NCI-H1105 (cell line): ENCODE measurements at places on chromosomes 6 and 20.
A peak's percentile ranks its signal among the peaks of the same experiment; 100 is the strongest.

- DNase-seq, result no peak
Observed at GRCh38 chr6:16683641-16684194, 77.5 kb downstream of the ATXN1 start.

DNA sequence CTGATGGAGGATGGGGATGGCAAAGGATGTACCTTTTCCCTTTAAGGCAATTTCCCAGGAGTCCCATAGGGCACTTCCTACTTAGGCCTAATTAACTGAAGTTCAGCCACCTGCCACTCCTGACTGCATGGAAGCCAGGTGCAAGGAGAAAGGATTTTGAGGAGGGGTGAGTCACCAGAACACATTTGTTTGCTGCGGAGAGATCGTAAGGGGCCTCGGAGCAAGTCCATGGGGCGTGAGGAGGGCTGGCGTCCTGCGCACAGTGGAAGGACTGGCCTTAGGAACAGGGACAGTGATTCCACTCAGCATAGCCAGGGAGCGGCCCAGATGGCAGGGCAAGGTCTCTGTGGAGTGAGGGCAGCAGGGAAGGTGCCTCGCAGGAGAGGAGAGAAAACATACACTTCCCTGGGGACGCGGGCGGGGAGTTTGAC, 11.8 kb upstream of the MAP1LC3A start:
- peak; percentile 85 for DNase-seq

DNA sequence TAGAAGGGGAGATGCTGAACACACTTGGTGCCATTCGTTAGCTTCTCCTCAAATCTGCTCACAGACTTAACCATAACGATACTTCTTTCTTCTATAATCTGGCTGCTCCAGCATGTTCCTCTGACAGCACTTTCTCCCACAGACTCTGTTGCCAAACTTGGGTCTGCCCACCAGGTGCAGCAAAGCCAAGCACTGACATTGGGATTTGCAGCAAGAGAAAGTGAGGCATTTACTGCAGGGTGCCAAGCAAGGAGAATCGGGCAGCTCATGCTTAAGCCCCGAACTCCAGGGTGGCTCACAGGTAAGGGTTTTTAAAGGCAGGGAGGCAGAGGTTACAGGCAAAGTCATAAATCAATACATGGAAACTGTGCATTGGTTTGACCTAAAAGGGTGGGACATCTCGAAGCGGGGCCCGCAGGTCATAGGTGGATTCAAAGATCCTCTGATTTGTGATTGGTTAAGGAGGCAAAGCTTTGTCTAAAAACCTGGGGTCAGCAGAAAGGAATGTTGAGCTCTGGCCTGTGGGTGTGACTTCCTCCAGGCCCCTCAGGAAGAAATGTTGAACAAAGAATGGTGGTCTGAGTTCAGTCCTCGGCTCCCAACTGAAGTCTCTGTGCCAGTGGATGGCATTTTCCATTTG, 25.1 kb upstream of the PNPLA1 start:
- no peak for DNase-seq

- no peak for DNase-seq
Observed at GRCh38 chr6:154432533-154433476, 76.2 kb upstream of the IPCEF1 start.

DNA sequence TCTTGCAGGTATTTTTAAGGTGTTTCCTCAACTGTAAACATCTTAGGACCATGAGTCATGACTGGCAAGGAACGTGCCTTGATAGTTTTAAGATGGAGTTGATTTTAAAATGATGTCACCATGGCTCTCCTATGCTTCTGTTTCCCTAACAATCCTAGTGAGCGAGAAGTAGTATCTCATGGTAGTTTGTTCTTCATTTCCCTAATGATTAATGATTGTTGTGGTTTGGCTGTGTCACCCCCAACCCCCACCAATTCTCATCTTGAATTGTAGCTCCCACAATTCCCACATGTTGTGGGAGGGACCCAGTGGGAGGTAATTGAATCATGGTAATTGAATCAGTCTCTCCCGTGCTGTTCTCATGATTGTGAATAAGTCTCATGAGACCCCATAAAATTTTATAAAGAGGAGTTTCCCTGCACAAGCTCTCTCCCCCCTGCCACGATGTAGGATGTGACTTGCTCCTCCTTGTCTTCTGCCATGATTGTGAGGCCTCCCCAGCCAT, 16.8 kb upstream of the BNIP5 start:
- no peak for DNase-seq

DNA sequence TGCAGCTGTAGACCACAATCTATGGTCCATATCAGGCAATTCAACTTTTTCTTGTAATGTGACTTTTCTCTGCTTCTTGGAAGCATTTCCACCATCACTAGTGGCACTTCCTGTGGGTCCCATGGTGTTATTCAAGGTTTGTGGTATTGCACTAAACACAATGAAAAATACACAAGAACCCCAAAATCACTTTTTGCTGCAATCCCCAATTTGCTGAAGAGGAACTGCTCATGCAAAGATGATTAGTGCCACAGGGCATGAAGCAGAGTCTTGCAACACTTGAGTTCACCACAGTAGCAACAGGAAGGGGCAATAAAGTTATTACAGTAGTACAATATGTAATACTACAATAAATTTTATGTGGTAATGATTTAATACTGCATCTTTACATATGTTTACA, 16.8 kb upstream of the TAAR1 start:
- DNase-seq, result no peak

- DNase-seq, result no peak
Observed at GRCh38 chr6:142014515-142014914, 118.2 kb upstream of the GJE1 start.

GRCh38 chr6:154653853-154654252, 79.4 kb upstream of the SCAF8 start:
- DNase-seq, result no peak

GRCh38 chr6:96394727-96395126, 126.9 kb upstream of the UFL1 start:
- no peak for DNase-seq

DNA sequence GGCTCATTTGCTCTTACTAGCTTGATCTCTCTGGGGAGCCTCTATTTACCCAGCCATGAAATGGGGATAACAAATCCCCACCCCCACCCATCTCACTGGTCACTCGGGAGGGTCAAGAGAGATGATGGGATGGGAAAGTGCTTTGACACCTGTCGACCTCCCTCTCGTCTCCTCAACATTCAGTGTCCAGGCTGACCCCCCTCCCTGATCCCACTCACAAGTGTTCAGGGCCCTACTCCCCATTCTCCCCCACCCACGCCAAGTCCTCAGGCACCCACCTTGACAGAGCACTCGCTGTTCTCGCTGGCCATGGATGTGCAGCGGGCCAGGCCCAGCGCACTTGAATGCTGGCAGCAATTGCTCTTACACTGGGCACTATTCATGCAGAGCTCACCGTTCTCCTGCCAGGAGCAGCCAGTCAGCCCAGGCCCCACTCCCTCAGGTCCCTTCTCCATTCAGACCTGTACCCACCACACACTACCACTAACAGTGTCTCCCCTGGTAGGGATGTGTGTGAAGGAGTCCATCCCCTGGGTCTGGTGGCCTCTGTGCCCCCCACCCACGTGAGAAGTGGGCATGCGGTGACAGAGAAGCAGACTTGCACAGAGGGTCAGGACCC, 1.6 kb downstream of the CLPS start:
- DNase-seq, result no peak

- DNase-seq, result no peak
Observed at GRCh38 chr20:56928007-56928406, 298.9 kb downstream of the TFAP2C start.

GRCh38 chr20:62772990-62773844, 23.1 kb upstream of the MRGBP start:
- no peak for DNase-seq

DNA sequence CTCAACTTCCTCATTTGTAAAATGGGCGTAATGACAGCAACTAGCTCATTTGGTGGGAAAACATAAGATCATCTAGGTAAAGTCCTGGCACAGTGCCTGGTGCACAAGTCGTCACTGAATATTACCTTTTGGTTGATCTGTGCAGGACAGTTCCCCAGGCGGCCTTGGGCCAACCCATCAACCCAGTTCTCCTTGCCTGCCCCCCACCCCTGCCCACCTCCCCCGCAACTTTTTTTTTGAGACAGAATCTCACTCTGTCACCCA, 99.2 kb downstream of the JPH2 start:
- no peak for DNase-seq

GRCh38 chr6:17741507-17741906, 34.8 kb upstream of the NUP153 start:
- no peak for DNase-seq

DNA sequence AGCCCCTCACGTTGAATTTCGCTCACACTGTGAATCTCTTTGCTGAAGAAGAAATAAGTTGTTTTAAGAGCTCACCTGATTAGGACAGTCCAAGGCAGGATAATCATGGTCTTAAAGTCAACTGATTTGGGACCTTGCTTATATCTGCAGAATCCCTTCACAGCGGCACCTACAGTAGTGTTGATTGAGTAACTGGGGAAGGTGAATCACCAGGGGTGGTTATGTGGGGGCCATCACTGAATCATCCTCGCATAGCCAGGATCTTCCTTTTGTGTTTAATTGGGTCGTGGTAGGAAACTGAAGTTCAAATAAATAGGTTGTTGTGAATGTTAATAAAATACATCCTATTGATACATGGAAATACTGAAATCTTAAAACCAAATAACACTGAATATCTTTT, 20.2 kb upstream of the MICA start:
- no peak for DNase-seq

DNA sequence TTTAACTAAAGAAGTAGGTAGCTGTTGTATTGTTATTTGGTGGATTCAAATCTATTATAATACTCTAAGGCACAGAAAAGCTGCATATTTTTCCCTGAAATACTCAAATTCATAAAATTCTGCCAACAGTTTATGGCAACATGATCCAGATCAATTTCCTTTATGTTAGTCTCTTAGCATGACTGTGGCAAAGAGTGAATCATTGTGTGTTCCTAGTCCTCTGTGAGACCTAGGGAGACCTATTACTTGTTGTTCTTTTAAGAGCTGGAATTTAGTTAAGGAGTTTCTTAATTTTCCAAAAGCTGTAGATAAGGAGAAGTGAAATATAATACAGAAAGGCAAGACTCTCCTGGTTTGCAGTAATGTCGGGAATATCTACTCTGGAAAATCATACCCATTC, 149.6 kb downstream of the RIMS1 start:
- no peak for DNase-seq

DNA sequence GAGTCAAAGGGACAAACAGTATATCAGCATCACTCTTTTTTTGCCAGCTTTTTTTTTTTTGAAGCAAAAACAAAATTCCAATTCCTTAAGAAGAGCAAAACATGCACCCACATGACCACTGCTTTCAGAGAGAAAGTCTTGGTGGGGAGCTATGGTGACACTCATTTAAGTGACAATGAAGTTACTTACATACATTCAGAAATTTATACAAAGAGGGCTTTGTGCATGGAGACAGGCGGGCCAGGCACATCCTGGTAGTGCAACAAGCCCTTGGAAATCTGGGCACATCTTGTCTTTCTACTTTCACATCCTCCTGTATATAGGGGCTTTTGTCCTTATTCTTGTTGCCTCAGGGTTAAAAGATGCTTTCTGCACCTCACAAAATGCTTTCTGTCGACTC, 55.9 kb downstream of the IL22RA2 start:
- no peak for DNase-seq

DNA sequence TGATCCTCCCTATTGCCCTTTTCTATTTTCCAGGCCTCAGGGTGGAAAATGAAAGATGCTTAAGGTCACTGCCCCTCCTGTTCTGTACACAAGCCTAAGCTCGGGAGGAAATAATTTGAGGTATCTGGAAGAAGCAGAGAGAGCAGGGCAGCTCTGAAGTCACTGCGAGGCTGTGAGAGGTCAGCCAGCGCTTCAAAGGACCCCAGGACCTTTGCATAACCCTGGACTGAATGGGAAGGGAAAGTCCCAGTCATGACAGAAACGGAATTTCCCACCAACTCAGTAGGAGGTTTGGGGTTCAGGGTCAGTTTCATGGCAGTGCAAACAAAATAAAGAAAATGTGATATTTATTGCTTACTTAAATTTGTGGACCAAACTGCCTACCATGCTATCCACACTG, 58.1 kb downstream of the LRFN2 start:
- DNase-seq, result no peak

DNA sequence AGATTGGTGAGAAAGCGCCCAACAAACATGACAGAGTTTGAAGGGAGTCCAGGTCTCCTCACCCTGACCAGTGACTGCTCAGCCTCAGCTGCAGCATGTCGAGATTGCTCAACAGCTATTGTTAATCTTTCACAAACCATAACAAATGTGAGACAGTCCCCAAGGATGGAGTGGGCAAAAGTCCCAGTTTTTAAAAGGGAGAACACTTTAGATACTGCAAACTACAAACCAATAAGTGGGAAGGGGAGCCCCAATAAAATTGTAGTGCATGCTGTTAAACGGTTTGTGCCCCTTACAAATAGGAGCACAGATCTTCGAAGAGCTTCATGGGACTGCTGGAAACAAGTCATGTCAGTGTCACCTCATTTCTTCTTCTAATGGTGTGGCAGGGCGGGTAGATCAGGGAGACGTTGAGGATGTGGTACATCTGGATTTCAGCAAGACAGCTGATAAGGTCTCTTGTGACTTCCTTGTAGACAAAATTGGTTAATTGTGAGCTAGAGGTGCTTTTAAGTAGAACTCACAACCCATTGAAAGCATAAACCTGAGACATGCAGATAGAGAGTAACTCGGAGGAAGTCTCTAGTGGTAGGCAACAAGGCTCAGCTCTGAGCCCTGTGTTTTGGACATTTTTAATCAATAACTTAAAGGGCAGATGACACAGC, 134.0 kb upstream of the ARMC2 start:
- no peak for DNase-seq

- DNase-seq, result no peak
Observed at GRCh38 chr6:9985481-9985880, 429.4 kb downstream of the TFAP2A start.

GRCh38 chr20:45087814-45088213, 13.1 kb downstream of the KCNS1 start:
- no peak for DNase-seq

DNA sequence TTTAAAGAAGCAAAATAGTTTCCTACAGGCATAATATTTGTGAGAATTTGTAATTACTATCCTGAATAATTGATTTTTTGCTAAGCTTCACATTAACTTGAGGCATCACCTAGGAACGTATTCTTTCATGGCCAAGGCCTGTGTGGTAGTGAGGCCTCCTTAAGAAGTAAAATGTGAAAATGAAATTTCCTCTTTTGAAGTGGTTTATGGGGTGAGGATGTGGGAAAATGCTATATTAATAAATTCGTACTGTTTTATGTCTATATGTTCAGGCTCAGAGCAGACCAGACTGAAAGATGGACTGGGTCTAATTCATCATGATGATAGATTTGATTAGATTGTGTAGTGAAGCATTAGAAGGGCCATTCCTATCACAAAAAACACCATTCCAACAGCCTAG, 33.1 kb downstream of the MYLIP start:
- no peak for DNase-seq
